ENCODE measurements at places on chromosomes 4 and X. TPM values are rescaled to one million over a fixed set of nuclear protein-coding genes. Genes with fewer than 3 reads are reported as not detected.
A peak's percentile ranks its signal among the peaks of the same experiment; 100 is the strongest.

- DNase-seq, result peak; percentile 15
Measured at GRCh38 chrX:119809185-119809666, 17.8 kb upstream of the RPL39 start.

DNA sequence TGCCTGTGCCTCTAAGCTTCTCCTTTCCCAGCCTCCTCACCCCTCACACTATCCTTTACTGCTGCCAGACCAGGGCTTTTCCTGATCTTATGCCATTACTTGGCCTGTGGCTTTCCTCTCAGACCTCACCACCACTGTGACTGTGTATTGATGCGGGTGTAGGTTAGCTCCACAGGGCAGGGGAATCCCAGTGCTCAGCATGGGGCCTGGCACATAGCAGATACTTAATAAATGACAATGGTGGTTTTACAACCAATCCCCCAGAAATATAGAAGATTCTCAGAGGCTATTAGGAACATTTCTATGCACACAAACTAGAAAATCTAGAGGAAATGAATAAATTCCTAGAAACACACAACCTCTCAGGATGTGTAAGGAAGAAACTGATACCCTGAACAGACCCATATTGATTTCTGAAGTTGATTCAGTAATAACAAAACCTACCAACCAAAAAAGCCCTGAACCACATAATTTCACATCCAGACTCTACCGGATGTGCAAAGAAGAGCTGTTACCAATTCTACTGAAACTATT, 129.6 kb upstream of the QRFPR start:
- no peak for DNase-seq

The STK32B gene
- total RNA-seq, result 13.7 TPM

The SMPX gene
- total RNA-seq, result not detected

The SHROOM2 gene
- 27.3 TPM for total RNA-seq

The HAND2 gene
- total RNA-seq, result 0.36 TPM

The PPARGC1A gene
- 0.24 TPM for total RNA-seq

Measured in RPMI7951 (cell line).